HS-27A (cell line): ENCODE measurements at places on chromosomes 16 and 17.

DNA sequence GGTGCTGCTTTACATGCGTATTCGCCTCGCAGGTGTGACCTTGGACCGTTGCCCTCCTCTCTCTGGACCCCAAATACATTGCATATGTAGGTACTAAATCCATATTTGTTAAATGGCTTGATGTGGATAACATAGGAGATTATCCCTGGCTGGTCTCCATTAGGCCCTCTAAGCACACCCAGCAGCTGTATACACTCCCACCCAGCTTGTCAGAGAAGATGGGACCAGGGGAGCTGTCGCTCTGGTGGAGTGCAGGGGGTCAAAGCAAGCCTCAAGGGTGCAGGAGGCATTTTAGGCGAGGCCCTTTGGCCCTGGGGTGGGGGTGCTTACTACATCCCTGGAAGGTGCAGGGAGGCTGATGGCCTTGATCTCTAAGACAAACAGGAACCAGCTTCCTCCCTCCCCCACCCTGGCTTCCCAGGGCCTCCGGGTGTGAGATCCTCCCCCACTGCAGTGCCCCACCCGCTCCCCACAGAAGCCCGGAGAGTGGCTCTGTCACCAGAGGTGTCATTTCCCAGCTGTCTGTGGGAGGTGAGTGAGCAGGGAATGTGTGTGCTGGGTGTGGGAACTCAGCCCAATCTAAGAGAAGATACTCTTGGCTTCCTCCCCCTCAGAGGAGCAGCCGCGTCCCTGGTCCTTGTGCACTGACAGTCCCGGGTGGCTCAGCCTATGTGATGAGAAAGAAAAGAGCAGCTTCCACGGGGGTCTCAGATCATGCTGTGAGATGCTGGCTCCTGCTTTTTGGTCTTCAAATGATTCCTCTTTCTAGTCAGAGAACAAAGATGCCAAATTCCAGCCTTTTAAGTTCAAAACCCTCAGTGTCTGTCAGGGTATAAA, 1.4 kb upstream of the VAMP2 start:
- DNase-seq: no peak

DNA sequence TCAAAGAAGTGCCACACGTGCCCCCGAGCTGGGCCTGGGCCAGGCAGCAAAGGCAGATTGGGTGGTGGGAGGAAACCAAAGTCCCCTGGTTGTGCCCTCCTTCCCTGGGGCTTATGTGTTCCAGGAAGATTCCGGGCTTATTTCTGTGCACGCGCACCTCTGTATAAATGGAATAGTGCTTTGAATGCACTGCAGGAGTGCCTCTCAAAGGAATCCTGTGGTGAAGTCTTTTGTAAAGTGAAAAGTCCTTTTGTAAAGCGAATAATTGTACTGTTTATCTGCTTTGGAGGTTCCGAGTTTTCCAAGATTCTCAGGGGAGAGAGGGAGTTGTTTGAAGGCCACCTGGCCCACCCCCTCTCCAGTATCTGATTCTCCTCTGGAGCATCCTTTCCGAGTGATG, 26.8 kb downstream of the C17orf75 start:
- DNase-seq: no peak

- DNase-seq: no peak
Measured at GRCh38 chr16:11204513-11205047, 51.4 kb downstream of the SOCS1 start.

GRCh38 chr16:53771655-53772497, 67.9 kb downstream of the FTO start:
- no peak for DNase-seq
